Anterior cingulate cortex (tissue), 58 donors: ENCODE measurements at places on chromosomes 11 and 22.

GRCh38 chr22:46280999-46281623 lies 13.3 kb downstream of the TTC38 start:
- DNase-seq: peak; percentile 36

DNA sequence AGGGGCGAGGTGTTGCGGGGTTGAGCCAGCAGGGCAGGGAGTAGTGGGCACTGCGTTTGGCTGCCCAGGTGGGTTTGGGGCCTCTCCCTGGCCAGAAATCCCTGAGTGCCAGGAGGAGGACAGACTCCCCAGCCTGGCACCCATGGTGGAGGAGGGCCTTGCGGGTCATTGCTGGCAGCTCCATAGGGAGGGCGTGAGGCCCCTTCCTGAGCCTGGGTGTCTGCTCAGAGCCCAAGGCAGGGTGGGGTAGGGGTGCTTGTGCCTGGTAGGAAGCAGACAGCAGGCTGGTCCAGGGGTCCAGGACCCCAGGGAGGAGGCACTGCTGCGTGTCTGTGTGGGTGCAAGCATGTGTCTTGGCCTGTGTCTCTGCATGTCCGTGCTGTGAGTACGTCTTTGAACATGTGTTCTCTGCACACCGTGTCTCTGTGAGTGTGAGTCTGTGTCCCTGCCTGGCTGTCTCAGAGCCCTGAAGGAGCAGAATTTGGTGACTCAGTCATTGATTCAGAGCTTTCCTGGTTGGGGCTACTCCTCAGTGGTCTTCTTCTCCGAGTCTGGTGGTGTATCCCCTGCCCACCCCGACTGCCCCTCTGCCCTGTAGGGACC lies 3.9 kb downstream of the TSPAN4 start:
- DNase-seq: no peak

- DNase-seq: no peak
Measured at GRCh38 chr11:45852712-45853101, 5.4 kb downstream of the CRY2 start.

- DNase-seq: no peak
Measured at GRCh38 chr11:134459246-134460061, 47.4 kb upstream of the B3GAT1 start.

DNA sequence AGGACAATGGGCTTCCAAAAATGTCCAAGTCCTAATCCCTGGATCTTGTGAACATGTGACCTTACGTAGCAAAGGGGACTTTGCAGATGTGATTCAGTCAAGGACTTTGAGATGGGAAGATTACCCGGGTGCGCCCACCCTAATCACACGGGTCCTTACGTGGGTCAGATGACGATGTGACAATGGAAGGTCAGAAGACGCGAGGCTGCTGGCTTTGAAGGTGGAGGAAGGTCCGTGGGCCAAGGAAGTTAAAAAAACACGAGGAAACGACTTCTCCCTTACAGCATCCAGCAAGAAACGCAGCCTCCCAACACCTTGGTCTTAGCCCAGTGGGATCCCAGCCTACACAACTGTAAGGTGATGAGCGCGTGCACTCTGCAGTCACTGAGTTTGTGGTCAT lies 860.1 kb downstream of the TBC1D22A start:
- DNase-seq: no peak

DNA sequence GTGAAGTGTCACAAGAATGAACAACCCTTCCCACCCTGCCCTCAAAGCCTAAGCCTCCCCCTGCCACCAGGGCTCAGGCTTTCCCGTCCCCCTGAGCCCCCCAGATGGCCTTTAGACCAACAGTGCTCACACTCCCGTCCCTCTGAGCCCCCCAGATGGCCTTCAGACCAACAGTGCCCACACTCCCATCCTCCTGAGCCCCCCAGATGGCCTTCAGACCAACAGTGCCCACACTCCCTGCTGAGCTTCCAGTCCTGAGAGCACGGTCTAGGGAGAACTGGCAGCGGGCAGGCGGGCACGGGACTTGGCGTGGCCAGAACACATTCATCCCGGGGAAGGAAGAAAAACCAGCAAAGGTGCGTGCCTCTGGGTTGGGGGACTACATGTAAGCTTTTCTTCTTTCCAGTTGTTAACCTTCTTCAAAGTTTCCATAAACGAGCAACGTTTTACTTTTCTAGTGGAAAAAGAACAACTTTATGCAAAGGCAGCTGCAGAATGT lies 2.5 kb downstream of the MRGPRG start:
- DNase-seq: no peak
